ENCODE measurements at places on chromosomes 2 and 18.

DNA sequence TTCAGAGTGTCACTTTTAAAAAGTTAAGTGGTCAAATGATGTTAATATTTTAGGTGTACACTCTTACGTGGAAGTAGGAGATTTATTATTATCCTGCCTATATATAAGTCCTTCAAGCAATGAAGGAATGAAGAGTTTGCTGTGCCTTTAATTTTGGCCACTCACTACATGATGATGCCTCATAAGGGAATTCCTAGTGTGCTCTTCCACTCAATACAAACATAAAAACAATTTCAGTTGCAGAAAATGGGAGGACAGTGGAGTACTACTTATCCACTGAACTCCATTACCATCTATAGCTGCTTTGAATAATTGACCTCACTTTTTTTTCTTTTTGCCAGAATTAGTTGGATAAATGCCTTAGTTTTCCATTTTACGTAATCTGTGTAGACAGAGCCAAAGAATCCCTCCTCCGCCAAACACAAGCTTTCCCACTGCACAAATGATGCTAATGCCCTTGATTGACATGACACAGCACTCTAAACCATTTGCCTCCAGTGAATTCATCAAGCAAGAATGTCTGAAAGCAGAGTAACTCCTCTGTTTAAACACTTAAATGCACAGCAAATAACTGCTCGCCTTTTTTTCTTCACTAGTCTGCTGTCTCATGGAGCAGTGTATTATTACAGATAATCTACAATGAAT is 751.1 kb upstream of the FANCL start:
- DNase-seq, result no peak

GRCh38 chr2:48651158-48651790 is 33.6 kb downstream of the GTF2A1L start:
- DNase-seq, result no peak

- DNase-seq, result no peak
These were observed 53.5 kb upstream of the ITGB6 start for GRCh38 chr2:160253440-160254188.

DNA sequence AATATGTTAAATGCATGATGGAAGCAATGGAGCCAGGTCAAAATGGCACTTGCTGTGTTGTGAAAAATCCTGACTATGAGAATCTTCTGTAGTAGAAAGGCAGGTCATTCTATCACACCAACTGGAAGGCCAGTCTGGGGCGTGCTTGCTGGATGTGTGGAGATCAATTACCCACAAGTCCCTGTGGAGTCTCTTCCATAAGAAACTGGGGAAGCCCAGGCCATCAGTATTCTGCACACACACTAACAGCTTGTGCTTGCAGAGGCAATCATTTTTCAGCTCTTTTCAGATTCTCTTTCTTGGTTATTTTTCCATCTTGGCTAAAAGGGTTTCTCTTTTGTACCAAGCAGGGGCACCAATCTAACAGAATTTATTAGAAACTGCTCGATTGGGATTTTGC is 190.8 kb downstream of the SLC8A1 start:
- no peak for DNase-seq

GRCh38 chr2:25275575-25275965 is 66.2 kb downstream of the DNMT3A start:
- DNase-seq, result no peak

GRCh38 chr18:75500545-75500944 is 73.0 kb upstream of the SMIM21 start:
- DNase-seq, result no peak

GRCh38 chr2:63898839-63899238 is 57.1 kb downstream of the UGP2 start:
- no peak for DNase-seq

DNA sequence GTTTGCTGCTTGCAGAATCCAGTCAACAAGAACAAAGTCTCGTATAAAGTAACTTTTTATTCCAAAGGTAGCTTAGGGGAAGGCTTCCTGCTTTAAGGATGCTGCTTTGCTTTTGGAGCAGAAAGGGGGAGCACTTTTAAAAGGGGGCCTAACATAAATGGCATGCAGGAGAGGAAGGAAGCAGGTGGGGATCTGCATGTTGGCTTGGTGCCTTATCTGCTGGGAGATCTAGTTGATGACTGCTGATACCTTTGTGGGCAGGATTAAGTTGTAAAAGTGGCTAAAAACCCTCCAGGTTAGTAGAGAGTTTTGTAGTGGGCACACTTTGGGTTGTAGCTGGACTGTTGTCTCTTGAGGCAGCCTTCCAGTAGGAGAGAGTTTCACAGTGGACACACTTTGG is 22.5 kb downstream of the UBR3 start:
- DNase-seq, result no peak

- no peak for DNase-seq
These were observed 42.6 kb downstream of the GALNT1 start for GRCh38 chr18:35624146-35624545.

GRCh38 chr18:31044926-31045325 is 2.4 kb upstream of the DSC3 start:
- DNase-seq, result no peak

DNA sequence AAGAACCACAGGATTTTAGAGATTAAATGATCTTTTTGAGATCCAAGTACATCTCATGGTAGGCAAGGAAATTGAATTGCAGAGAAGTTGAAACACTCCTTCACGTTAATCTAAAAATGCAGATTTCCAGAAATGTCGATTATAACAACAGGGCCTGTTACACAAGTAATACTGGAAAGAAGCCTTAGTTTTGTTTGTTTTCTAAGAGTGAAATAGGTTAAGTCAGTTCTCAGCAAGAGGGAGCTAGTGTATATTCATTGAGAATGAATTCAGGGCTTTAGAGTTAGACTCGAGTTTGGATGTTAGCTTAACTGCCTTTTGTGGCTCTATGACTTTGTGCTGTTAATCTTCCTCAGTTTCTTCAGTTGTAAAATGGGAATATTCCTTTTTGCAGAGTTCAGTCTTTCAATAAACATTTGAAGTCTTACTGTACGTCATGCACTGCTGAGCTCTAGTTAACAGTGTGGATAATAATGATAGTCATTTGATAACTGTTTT is 926 bp downstream of the NDUFV2 start:
- no peak for DNase-seq

GRCh38 chr2:101710471-101711318 is 13.2 kb downstream of the MAP4K4 start:
- DNase-seq, result no peak

Measured in activated CD4-positive, alpha-beta T cell treated with anti-CD3 and anti-CD28 coated beads, Interleukin-2, amount 50 U/mL, for 1 hour (primary cell).